Left lobe of liver (tissue), 2 donors: ENCODE measurements at places on chromosomes 12 and 14. TPM values are rescaled to one million over a fixed set of nuclear protein-coding genes. Genes with fewer than 3 reads are reported as not detected.

GRCh38 chr12:50980545-50980944 is 28.2 kb downstream of the HIGD1C start:
- no peak for DNase-seq

DNA sequence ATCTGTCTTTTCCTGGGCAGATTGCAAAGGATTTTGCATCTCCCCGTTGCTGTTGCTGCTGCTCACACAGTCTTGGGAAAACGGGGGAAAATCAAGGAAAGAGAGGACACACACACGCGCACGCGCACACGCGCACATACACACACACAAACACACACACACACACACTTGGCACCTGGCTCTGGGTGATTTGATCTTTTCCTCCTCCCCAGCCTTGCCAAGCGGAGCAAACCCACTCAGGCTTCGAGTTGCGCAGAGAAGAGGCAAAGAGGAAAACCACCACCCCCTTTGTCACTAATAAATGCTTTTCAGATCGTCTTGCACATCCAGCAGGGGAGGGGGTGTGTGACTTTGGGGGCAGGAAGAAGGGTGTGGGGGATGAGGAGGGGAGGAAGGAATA is 965 bp upstream of the NOS1 start:
- DNase-seq = no peak

DNA sequence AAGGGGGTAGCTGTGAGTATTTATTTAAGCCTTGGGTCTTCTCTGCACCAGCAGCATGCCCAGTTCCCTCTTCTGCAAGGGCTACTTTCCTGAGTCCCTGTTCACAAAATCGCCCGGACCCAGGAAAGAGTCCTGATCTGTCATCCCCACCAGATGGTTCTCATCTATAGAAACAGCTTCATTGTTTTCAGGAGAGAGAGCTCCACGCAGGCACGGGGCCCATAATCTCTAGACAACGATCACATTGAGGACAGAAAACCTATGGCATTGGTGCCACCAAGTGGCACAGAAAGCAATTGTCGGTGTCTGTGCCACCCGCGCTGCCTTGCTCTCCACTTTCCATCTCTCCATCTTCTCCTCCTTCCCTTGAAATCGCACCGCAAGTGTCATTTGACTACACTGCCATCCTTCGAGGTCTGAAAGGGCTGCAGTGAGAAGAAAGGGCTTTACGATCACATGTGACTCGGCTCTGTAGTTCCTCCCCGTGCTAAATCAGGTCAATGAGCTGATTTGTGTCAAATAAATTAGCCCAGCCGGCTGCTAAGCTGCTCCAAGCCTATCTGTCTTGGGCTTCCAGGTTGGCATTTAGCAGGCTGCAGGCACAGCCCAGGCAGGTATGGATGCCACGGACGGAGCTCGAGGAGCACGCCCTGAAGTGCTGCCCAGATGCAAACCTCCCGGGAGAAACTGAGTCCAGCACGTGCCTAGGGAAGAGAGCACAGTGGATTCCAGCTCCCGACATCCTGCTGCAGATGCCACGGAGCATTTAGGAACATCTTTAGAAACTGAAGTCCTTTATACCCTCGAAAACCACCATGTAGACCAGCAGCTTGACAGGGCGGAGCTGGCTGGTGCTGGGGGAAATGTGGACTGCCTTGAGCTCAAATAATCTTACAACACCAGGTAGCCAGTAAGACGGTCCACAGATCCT is 28.8 kb downstream of the SPRING1 start:
- peak; percentile 57 for DNase-seq

GRCh38 chr14:59336098-59336497 is 129.1 kb downstream of the GPR135 start:
- no peak for DNase-seq

GRCh38 chr14:91985008-91985407 is 37.5 kb upstream of the FBLN5 start:
- DNase-seq = no peak

DNA sequence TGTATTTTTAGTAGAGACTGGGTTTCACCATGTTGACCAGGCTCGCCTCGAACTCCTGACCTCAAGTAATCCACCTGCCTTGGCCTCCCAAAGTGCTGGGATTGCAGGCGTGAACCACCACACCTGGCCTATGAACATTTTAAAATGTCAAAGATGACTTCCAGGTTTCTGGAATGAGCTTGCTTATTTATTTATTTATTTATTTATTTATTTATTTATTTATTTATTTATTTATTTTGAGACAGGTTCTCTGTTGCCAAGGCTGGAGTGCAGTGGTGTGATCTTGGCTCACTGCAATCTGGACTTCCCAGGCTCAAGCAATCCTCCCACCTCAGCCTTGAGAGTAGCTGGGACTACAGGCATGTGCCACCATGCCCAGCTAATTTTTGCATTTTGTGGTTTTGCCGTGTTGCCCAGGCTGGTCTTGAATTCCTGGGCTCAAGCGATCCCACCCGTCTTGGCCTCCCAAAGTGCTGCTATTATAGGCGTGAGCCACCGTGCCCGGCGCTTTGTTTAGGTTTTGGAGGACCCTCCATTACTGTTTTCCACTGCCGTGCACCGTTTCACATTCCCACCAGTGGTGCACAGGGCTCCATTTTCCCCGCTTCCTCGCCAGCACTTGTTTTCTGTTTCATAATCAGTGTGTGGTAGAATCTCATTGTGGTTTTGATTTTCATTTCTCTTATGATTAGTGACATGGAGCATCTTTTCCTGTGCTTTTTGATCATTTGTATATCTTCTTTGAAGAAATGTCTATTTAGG is 6.4 kb upstream of the CFAP251 start:
- no peak for DNase-seq

- DNase-seq = no peak
These were observed 281.8 kb upstream of the SOX5 start for GRCh38 chr12:24231298-24231697.

DNA sequence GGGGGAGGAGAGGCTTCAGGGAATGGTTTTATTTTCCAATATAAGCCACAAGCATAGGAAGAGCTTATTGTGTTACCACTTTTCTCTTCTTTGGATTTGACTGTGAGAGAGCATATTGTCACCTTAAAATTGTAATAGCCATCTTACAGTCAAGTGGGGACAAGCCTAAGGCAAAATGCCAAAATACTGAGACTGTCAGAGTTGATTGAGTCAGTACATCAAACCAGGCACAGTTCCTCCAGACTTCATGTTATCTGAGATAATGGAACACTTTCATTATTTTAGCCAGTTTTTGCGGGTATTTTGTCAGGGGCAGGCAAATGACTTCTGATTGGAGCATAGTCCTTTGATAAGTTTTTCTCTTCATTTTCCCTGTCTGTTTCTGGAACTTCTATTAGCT is 19.5 kb upstream of the NUBPL start:
- no peak for DNase-seq

DNA sequence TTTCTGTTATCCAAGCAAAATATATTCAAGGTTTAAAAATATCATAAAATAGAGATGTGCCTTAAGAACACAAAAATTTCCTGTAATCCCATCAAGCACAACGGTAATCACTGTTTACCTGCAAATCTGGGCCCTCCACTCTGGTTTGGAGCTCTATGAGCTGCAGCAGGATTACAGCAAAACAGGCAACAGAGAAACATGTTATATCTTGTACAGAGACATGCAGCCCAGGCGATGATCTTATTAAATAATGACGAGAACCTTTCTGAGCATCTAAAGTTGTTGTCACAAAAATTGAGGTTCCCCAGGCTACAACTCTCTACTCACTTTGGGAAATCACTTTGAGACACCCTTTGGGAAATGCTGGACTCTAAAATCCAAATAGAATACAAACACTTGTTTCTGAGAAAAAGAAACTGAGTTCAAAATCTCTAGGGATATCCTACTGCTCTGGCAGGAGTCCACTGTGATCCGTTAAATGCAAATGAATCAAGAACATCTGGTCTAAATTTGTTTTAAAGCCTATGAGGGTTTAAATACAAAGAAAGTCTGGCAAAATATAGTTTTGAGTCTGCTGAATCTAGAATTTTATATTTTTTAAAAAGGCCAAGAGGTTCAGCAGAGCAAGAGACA is 36.3 kb downstream of the STON2 start:
- no peak for DNase-seq

DNA sequence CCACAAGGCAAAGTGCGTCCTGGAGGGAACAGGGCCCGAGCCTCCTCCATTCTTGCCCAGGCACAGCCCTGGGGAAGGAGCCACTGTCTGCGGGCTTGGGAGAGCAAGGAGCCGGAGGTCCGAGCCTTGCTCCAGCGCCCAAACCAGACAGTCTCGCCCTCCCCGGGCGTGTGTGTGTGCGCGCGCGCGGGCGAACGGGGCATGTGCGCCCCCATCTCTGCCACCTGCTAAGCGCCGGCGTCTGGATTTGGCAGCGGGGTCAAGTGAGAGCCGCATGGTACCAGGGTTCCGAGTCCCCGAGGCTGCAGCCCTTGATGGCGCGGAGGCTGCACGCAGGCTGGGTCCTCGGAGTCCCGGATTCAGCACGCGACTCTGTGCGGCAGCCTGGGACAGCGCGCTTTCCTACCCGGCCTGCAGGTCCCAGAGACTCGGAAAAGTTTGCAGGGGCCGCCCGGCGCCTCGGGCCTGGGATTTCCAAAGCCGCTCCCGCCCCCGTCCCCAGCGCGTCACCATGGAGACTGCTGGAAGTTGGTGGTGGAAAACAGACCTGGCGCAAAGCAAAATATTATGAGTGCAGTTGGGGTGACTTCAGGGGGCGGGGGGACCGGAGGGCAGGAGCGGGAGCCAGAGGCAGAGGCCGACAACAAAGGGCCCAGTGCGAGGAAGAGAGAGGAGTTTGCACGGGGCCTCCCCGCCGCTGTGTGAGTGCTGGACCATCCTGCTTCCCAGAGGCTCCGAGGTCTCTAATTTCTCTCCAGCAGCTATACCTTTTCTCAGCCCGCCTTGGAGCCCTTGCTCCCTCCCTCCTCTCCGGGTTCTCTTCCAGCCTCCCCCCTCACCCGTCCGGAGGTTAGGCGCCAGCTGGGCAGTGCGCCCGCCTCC is 4.2 kb downstream of the RFX4 start:
- DNase-seq = no peak

DNA sequence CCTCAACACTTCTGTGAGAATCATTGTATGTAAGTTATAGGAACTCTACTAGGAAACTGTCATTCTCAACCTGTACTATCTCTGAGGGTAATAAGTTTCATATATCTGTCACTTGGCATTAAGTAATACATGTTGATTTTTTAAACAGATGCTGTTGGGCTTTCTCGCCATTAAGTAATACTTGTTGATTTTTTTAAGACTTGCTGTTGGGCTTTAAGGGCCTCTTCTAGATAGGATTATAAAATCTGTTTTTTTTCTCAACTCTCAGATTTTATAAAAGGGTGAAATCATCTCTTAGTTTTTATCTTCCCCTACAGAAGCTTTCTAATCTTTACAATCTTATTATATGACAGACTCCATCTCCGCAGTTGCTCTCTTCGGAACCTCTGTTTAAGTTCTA is 5.6 kb downstream of the WASHC4 start:
- no peak for DNase-seq

DNA sequence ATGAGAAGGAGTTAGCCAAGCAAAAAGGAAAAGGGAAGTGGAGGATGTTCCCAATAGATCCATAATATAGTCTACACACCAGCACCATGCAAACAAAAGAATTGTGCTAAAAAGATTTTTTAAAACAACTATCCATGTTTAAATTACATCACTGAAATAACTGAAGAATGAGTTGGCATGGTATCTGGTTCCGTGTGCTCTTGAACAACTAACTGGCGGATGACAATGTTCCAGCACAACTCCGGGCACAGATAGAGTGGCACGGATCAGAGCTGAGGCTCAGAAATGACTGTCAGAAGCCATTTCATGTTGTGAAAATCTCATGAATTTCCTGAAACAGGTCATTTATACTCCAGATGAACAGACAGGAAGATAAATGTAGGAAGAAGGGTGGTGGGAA is 153.1 kb downstream of the HMGA2 start:
- no peak for DNase-seq

DNA sequence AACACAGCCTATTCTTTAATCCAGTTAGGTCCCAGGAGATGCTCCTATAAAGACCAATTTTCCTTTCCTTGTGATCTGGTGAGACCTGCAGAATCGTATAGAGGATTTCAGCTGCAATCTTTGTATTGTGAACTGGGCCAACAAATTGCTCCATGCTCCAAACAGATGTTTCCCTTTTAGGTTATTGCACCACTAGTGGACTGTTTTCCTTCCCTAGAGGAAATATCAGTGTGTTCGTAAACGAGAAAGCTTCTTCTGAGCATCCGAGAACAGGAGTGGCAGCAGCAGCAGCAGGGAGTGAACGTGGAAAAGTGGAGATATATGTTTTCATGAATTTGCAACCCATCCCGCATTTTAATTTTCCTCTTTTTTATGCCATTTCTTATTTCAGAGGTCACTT is 344.1 kb upstream of the PDE3A start:
- no peak for DNase-seq

DNA sequence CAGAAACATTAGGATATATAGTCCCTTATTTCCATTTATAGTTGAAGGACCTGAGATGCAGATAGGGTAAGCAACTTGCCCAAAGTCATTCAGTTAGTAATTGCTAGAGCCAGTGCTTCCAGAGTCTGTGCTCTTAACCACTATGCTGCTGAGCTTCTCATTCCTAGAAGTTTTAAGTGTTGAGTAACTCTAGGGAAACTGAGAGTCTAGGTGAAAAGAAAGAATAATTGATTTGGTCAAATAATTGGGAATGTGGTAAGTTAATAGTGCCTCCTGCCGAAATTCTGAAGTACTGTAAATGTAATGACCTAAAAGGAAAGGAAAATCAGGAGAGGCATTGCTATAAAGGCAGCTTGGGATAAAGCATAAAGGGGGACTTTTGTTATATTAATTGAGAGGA is 14.1 kb downstream of the PYROXD1 start:
- DNase-seq = no peak

DNA sequence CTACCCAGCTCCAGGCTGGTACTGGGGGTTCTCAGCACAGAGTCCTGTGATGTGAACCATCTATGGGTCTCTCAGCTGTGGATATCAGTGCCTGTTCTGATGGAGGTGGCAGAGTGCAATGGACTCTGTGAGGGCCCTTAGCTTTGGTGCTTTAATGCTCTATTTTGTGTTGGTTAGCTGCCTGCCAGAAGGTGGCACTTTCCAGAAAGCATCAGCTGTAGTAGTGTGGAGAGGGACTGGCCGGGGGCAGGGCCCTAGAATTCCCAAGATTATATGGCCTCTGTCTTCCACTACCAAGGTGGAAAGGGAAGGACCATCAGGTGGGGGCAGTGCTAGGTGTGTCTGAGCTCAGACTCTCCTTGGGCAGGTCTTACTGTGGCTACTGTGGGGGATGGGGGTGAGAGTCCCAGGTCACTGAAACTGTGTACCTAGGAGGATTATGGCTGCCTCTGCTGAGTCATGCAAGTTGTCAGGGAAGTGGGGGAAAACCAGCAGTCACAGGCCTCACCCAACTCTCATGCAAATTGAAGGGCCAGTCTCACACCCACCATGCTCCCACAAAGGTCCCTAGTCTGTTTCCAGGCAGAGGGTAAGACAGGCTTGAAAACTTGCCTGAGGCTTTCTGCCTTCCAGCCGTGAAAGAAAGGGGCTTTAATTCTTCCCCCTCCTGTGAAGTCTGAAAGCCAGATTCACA is 878.1 kb downstream of the C12orf50 start:
- no peak for DNase-seq

- no peak for DNase-seq
These were observed 16.9 kb upstream of the AICDA start for GRCh38 chr12:8629486-8630033.

The PHC1 gene
- total RNA-seq = 4.6 TPM

The TCL1B gene
- not detected for total RNA-seq

The KERA gene
- total RNA-seq = not detected
